ENCODE measurements at places on chromosomes 12 and 14.

- no peak for DNase-seq
Observed at GRCh38 chr12:41605545-41606305, 417.6 kb downstream of the PDZRN4 start.

- no peak for DNase-seq
Observed at GRCh38 chr14:29558516-29558915, 369.1 kb downstream of the PRKD1 start.

GRCh38 chr12:124519746-124520145, 47.7 kb downstream of the NCOR2 start:
- no peak for DNase-seq

- peak; percentile 21 for DNase-seq
Observed at GRCh38 chr12:12837025-12837812, 24.1 kb downstream of the DDX47 start.

GRCh38 chr12:47785887-47786661, 13.0 kb downstream of the SLC48A1 start:
- no peak for DNase-seq

- no peak for DNase-seq
Observed at GRCh38 chr12:30826276-30826675, 71.5 kb upstream of the CAPRIN2 start.

DNA sequence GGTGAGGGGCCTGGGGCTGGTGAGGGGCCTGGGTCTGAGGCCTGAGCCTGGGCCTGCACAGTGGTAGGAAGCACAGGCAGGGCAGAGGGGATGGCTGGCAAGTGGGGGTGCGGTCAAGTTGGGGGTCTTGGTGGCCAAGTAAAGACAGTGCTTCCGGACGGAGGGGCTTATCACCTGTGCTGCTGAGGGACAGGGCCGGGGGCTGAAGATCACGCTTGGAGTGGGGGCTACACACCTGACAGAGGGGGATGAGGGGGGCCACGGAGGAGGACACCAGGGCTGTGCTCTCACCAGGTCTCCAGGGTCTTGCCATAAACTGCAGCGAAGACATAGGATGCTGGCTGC, 12.2 kb downstream of the TEDC1 start:
- DNase-seq: no peak

- no peak for DNase-seq
Observed at GRCh38 chr12:25186788-25187402, 8.1 kb downstream of the DNAI7 start.

- no peak for DNase-seq
Observed at GRCh38 chr12:95126736-95127135, 53.3 kb upstream of the NR2C1 start.

GRCh38 chr12:41108032-41108431, 80.1 kb upstream of the PDZRN4 start:
- DNase-seq: no peak

GRCh38 chr14:102370305-102370809, 7.6 kb downstream of the TECPR2 start:
- DNase-seq: no peak

GRCh38 chr14:73058922-73059673, 764 bp downstream of the RBM25 start:
- peak; percentile 20 for DNase-seq

- no peak for DNase-seq
Observed at GRCh38 chr12:104752881-104753280, 205.2 kb downstream of the SLC41A2 start.

DNA sequence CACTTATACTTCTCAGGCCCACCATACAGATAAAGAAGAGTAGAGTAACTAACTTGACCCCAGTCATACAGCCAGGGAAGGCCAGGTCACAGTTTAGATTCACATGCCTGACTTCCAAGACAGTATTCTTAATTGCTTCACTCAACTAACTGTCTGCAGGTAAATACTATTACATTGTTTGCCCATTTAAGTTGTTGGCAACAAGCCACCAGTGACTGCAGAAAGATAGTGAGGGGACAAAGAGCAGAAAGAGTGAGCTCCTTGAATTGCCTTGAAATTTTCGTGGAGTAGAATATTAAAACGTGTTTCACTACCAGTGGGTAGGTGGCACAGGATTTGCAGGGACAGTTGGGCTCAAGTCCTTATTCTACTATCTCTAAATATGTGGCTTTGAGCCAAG, 146.3 kb upstream of the RMST start:
- no peak for DNase-seq

DNA sequence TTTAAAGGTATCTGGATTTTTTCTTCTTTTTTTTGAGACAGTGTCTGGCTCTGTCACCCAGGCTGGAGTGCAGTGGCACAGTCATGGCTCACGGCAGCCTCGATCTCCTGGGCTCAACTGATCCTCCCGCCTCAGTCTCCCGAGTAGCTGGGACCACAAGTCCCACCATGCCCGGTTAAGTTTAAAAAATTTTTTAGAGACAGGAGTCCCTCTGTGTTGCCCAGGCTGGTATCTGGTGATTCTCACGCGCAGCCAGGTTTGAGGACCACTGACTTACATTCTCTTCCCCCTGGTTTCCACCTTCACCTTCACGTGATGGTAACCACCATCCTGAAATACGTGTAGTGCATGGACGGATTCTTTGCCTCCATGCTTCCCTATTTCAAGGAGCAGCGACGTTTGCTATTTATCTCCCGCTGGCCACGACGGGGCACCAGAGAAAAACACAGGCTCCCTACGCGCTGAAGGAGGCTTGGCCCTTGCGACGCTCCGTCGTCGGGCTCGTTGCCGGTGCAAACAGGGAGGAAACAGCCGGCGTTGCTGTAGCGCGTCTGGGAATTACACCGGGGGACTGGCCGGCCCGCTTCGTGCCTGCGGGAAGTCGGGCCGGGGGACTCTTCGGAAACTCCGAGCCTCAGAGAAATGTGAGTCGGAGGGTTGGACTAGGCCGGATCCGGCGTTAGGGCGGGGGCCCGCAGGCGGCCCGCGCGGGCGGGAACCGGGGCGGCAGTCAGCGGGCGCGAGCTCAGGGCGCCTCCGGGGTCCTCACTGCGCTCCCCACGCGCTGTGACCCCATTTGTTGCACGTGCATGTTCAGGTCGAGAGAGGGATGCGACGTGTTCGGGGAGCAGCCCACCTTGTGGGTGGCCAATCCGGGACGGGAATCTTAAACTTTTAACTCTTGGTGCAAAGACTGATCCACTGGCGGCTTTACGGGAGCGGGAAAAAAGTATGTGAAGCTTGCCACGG, at the start of gene TCHP:
TSS of gene TCHP (plus strand) at position 492 of the 969 bp plus-strand sequence. CDS start 2,753 bp downstream, outside the sequence.
- DNase-seq: peak; percentile 53

- no peak for DNase-seq
Observed at GRCh38 chr12:76653342-76653741, 93.8 kb upstream of the OSBPL8 start.

- no peak for DNase-seq
Observed at GRCh38 chr14:93160353-93160801, 24.3 kb downstream of the MOAP1 start.

- DNase-seq: no peak
Observed at GRCh38 chr12:116249938-116250337, 27.6 kb downstream of the MED13L start.

DNA sequence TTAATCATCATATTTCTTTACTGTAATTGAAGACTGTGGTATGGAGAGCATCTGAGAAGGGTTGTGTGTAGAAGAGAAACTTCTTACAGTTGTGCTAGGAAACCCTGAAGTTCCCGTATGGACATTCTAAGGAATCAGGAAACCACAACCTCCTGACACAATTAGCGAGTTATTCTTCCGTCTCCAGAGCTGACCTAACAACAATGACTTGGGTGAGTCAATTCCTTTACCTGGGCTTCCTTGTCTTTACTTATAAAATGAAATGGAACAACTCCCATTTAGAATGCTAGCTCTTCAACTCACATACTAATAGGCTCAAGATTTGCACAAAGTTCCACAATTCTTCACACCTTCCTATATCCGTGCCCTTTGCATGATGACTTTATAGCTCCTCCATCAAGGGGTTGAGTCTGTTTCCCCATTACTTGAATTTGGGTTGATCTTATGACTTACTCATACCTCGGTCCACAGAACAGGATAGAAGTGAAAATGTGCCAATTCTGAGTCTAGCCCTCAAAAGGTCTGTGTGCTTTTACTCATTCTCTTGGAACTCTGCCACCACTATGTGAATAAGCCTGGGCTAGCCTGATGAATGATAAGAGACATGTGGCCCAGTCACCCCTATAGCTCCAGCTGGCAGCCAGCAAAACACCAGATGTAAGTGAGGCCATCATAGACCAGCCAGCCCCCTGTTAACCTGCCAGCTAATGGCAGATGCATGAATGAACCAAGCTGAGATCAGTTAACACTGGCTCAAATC, 459.4 kb downstream of the ETNK1 start:
- no peak for DNase-seq

- no peak for DNase-seq
Observed at GRCh38 chr14:70785556-70785955, 23.8 kb downstream of the MAP3K9 start.

- DNase-seq: no peak
Observed at GRCh38 chr14:84087986-84088531, 1441.9 kb upstream of the FLRT2 start.

DNA sequence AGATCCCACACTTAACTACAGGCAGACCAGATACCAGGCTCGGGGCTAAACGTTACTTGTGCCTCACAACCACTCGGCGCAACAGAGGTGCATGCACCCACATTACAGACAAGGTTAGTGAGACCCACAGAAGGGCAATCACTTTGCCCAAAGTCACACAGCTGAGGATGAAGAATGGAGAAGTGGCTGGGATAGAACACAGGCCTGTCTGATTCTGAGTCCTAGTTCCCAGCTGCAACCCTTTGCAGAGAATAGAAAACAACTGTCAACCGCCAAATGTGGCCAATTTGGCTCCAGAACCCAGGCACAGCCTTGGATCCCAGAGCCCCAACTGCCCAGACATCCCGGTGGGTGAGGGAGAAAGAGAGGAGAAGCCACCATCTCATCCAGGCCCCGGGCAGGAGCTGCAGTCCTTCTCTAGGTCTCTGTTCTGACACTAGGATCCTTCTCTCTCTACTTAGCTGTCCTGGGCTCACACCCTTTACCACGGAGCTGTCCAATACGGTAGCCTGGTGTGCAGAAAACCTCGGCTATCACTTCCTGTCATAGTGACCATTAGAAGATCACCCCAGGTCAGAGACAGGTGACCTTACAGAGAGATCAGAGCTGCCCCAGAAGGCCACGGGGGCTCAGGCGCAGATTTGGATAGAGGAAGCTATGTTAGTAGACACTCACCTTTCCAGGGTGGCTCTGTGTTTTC, 59.1 kb downstream of the FAM222A start:
- DNase-seq: no peak

- DNase-seq: no peak
Observed at GRCh38 chr12:82883394-82884355, 197.0 kb downstream of the TMTC2 start.

GRCh38 chr12:47828976-47829482, 9.3 kb upstream of the HDAC7 start:
- DNase-seq: no peak

DNA sequence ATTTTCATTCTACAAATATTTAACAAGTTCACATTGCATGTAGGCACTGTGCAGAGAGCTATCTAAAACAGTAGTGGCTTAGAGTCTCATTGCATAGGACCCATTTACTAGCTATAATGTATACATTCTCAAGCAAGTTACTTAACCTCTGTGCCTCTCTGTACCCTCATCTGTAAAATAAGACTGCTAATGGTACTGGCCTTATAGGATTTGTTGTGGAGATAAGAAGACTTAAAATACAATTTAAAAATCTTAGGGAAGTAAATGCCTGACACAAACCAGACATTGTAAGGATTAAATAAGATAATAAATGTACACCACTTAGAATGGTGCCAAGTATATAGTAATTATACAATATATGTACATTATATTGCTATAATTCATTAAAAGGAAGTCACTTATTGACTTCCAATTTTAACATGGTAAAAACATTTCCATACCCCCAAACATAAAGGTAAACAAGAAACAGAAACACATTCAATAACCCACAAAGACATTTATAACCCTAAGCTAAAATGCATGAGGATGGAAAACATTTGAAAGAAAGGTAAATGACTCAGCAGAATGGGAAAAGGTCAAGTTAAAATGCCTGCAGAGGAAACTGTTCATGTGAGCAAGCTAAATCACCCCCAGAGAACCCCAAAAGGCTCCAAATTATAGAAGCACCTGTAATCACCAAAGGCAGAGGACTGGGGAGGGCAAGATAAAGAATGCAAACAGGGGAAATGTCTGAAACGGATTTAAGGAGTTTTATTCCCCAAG, 30.8 kb downstream of the RPS6KA5 start:
- DNase-seq: no peak

DNA sequence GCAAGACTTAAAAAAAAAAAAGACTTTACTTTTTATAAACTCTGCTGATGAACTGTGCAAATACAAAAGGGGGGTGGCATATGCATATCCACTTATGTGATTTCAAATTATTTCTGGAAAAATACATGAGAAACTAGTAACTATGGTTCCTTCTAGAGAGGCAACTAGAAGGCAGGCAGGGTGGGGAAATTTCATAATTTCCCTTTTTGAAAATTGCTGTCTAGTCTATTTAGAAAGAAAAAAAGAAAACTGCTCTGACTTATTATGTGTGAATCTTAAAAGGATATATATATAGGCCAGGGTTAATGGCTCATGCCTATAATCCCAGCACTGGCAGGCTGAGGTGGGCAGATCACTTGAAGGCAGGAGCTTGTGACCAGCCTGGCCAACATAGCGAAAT, 42.3 kb downstream of the ANAPC7 start:
- no peak for DNase-seq

DNA sequence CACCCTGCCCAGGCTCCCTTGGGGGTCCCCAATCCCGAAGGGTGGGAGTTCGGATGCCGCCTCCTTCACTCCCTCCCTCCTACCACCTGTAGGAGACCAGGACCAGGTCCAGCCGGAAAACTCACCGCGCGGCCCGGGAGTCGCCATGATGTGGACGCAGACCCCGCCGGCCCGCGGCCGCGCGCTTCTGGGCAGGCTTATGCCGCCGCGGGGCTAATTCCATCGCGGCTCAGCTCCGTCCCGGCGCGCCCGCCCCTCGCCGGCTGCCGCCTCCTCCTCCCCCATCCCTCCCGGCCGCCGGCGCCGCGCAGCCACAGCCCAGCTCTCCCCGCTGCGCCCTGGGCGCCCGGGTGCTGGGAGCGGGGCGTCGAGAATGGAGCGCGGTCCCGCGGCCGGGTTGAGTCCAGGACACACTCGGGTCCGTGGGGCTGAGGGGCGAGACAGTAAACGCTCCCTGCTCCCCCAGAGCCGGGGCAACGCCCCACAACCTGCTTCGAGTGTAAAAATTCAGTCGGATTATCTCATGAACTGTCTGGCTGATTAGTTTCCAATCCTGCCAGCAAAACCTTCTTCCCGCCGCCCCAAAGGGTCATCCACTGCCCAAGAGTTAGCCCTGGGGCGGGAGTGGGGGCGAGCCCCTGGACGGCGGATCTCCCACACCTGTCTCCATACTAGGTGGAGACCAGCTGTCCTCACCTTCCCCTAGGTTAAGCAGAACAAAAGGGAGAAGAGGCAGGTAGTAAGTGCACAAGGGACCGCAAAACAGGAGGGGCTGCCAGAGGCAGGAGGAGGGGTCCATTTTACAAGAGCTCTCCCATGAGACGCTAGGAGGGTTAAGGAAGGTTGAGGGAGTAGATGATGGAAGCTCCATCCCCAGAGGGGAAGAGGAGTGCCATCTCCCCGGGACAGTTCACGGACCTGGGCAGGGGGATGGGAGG, at the start of gene ANO2:
TSS of gene ANO2 (minus strand) at position 189 of the 938 bp plus-strand sequence. CDS start at position 147, 42 bp downstream.
- DNase-seq: no peak
